ENCODE measurements at places on chromosomes 6 and 20.

- DNase-seq: peak; percentile 81
These were observed 1.9 kb downstream of the PPP1R3D start for GRCh38 chr20:59938221-59938620.

DNA sequence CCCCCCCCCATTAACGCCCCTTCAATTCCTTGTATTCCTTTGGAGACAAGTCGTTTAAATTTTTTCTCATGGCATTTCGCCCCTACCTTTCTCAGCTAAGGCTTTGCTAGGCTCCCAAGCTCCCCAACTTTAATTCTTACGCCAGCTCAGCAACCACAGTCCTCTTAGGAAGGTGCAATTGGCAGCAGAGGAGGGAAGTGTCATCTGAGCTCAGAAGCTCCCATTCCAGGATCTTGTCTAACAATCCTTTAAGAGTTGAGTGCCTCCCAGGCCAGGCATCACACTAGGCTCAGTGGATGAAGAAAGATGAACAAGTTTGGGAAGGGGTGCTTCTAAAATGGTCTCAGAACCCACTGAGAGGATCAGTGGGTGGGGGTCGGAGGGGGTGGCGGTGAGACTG is 131.2 kb upstream of the AKAP12 start:
- no peak for DNase-seq

GRCh38 chr6:89644864-89645263 is 6.3 kb upstream of the LYRM2 start:
- DNase-seq: peak; percentile 18

GRCh38 chr6:143096403-143096802 is 35.7 kb downstream of the AIG1 start:
- DNase-seq: no peak

DNA sequence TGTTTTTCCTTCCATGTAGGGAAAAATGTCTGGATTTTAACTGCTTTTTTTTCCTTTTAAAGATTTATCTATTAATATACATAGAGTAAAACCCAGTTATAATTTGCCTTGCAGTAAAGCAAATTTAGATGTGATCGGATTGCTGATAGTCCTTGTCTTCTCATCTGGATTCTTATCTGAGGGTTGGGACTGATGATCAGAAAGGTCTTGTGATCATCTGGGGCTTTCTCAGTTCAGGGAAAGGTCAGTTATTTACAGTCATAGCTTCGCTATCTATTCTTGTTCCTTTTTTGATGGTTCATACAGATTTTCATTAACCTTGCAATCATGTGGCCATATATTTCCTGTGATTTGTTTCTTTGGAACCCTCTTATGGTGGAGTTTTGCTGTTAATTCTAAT is 63.8 kb upstream of the CLDN20 start:
- peak; percentile 34 for DNase-seq

GRCh38 chr20:2709205-2709981 is 16.8 kb downstream of the EBF4 start:
- DNase-seq: no peak

DNA sequence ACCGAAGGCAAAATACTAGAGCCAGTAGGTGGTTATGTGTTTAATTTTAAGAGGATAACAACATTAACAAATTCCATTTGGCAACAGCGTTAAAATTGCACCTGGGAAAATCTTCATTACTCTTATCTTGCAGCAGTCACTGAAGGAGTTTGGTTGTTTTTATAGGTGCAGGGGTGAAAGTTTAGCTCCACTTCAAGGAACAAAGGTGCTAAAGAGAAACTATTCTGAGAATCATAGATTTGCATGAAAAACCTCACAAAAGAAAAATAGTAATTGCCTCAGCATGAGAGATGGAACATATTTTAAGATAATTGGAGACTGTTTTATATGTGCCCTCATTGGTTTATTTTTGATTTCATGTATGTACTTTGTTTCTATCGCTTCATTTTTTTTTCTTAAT is 444.4 kb downstream of the UTRN start:
- DNase-seq: no peak

- DNase-seq: peak; percentile 81
These were observed 44.9 kb downstream of the ADAT2 start for GRCh38 chr6:143405373-143406154.

DNA sequence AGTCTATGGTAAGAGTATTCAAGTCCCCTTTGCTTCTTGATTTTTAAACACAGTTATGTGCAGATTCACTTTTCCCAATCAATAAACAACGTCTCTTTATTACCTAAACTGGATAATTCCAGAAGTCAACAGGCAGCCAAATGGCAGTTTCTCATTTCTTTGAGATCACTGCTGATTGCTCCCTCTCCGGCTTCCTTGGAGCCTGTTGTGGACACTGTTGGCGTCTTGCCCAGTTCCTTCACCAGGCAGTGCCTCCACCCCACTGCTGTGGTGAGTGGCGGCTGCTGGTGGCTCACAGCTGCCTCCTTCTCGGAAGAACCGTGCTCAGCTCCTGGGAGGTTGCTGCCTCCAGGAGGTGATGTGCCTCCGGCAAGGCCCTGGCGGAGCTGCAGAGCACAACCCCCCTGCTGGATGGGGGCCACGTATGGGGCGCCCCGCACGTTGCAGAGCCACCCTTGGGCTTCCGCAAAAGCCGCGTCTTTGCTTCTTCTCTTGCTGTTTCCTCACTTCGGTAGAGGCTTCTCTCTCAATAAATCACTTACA is 105.1 kb upstream of the CNKSR3 start:
- DNase-seq: peak; percentile 40

DNA sequence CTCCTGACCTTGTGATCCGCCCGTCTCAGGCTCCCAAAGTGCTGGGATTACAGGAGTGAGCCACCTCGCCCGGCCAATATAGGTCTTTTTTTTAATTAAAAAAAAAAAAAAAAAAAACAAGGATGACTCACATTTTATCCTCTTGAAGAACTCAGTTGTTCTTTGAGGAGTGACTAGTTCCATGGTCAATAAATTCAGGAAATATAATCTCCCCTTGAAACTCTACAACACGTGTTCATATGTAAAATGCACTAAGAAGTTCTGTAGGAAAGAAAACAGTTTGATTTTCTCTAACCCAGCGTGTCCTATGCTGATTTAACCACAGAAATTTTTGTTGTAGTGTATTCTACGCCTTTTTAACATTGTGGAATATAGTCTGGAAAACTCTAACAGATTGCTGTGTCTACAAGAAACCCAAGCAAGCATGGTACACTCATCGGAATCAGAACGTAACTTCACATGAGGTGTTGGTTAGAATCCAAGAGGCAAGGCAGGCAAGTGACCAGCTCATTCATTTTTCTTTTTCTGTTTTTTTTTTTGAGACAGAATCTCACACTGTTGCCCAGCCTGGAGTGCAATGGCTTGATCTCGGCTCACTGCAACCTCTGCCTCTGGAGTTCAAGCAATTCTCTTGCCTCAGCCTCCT is 79.0 kb upstream of the ZNF217 start:
- no peak for DNase-seq

- DNase-seq: no peak
These were observed 207.4 kb upstream of the SGK1 start for GRCh38 chr6:134525190-134525868.

- no peak for DNase-seq
These were observed 6.7 kb downstream of the NCOA5 start for GRCh38 chr20:46083101-46083500.

GRCh38 chr6:22290045-22290444 is 6.8 kb downstream of the PRL start:
- no peak for DNase-seq

GRCh38 chr6:57262901-57263694 is 41.0 kb upstream of the RAB23 start:
- DNase-seq: peak; percentile 90

GRCh38 chr20:58148891-58149290 is 79.6 kb downstream of the ANKRD60 start:
- no peak for DNase-seq

GRCh38 chr6:167951781-167952511 is 45.5 kb upstream of the KIF25 start:
- no peak for DNase-seq

GRCh38 chr6:144250276-144250675 is 34.9 kb upstream of the UTRN start:
- no peak for DNase-seq

GRCh38 chr6:70103798-70104197 is 199.1 kb downstream of the COL9A1 start:
- DNase-seq: no peak

- no peak for DNase-seq
These were observed 18.1 kb downstream of the RIPK1 start for GRCh38 chr6:3086282-3086946.

DNA sequence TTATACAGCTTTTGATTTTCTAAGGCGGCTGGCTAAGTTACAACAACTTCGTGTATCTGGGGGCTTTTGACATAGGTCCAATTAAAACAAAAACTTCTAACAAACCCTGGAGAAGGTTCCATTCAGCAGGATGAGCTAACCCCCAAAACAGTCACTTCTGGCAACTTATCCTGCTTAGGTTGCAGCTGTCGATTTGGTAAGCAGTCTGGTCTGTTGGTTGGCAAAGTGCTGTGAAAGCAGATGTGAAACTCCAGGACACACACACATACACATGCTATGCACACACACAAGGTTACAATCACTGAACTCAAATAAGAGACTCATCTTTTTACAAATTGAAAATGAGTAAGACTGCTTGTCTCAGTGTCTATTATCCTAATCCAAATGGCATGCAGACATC is 119.0 kb upstream of the STMND1 start:
- DNase-seq: peak; percentile 84

DNA sequence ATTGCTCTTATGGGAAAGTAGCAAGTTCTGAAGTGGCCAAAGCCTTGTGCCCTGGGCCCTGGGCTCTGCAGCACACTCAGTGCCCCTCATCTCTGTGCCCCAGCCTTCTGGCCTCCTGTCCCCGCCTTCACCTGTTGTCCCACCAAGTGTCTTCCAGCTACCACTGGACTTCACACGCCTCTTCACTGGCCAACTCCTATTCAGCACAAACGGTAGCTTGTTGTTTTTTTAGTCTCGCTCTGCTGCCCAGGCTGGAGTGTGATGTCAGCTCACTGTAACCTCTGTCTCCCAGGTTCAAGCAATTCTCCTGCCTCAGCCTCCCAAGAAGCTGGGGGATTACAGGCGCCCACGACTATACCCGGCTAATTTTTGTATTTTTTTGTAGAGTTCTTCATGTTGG is 4.8 kb downstream of the CCHCR1 start:
- no peak for DNase-seq

GRCh38 chr6:132465530-132466485 is 47.1 kb downstream of the STX7 start:
- DNase-seq: no peak

DNA sequence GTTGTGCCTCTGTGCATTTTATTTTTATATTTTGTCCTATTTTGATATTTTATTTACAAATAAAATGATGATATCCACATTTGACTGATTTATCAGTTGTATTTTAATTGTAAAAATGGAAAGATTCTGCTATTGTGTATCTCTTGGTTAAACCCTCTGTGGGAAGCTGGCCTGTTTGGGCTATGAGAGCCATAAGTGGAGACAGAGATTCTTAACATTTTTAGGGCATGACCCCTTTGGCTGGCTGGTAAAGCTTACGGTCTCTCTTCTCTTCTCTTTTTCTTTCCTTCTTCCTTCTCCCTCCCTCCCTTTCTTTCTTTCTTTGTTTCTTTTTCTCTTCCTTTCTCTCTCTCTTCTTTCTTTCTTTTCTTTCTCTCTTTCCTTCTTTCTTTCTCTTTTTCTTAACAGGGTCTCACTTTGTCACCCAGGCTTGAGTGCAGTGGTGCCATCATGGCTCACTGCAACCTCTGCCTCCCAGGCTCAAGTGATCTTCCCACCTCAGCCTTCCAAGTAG is 172.3 kb upstream of the CDYL start:
- DNase-seq: peak; percentile 54

- DNase-seq: no peak
These were observed 251.6 kb downstream of the HACE1 start for GRCh38 chr6:104608101-104608500.

DNA sequence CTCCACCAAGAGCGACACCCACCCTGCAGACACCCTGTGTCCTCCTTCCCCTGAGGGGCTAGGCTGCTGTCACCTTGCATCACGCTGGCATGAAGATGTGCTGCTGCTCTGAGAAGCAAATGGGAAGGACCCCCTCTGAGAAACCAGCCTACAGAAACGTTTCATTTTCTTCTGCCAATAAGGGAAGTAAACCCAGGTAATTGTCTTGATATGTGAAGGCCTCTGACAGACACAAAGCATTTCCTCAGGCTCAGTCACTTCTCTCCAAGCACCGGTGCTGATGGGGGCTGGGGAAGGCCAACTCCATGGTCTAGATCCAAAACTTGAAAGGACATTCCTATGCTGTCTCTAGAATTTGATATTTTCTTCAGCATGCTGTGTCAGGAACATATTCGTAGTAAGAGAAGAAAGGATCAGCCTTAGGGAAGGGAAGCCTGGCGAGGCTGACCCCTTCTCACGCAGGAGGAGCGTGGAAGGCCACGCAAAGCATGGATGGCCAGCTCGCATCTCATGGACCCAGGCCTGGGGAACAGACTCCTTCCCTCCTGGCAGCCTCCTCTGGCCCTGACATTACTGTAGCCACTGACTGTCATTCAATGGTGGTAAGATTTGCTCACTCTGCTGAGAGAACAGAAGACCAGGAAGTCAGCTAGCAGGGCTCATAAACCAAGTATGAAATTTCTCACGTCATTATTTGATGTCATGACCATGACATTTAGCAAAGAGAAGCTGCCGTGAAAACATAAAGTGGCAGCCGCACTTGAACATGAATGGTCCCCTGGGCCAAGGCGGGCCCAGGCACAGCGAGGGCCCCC is 20.4 kb downstream of the ACSS1 start:
- no peak for DNase-seq

GRCh38 chr6:37674161-37674560 is 23.5 kb downstream of the MDGA1 start:
- no peak for DNase-seq

GRCh38 chr20:15362849-15363248 is 1025.4 kb upstream of the FLRT3 start:
- DNase-seq: no peak

DNA sequence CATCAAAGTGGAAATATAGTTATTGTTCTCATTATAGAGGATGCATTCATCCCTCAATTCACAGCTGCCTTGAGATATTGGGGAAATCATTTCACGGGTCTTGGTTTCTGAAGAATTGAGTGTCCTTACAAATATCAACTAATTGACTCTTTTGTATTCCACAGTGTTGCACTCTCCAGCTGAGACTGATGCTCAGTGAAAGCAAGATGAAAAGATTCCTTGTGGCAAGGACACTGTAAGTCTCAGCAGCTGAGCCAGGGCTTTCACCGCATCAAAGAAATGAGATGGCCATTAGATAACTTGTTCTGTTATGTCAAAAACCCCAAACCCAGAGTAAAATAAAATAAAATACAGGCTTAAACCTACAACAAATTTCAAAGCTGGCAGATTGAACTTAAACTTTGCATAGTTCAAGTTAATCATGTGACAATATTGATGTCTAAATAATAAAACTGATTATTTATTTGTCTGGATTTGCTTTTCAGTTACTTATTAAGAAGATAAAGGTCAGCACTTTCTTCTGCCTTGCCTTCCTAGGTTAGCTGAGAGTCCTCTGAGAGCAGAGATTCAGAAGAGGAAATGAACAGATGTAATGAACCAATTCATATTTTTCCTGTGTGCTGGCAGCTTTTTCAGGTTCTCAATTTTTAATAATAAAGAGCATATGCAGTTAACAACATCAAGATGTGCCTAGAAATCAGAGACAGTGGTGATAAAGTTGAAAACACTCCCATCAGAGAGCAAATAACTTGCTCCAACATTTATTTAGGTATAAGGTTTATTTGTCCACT is 82.4 kb upstream of the SMLR1 start:
- no peak for DNase-seq

GRCh38 chr6:26657256-26657655 is 2.3 kb downstream of the ZNF322 start:
- no peak for DNase-seq
